GM23338 (cell line): ENCODE measurements at places on chromosomes 2 and 18.

DNA sequence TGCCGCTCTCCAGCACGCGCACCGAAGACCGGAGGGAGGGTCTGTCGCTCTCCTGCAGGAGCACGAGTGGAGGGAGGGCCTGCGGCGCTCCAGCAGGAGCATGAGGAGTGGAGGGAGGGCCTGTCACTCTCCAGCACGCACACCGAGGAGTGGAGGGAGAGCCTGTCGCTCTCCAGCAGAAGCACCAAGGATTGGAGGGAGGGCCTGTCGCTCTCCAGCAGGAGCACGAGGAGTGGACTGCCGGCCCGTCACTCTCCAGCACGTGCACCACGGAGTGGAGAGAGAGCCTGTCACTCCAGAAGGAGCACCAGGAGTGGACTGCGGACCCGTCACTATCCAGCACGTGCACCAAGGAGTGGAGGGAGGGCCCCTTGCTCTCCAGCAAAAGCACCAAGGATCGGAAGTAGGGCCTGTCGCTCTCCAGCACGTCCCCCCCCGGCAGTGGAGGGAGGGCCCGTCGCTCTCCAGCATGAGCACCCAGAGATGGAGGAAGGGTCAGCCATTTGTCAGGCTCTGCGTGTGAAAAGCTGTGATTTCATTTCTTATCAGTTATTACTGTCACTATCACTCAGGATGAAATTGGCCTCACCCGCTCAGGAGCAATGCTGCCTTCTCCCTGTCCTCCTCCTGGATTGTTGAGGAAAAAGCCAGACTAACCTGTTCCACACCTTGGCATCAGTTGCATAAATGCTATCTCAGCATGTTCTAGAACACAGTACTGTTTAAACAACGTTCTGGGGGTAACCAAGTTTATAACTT lies 35.9 kb downstream of the ADI1 start:
- peak; percentile 91 for DNase-seq

DNA sequence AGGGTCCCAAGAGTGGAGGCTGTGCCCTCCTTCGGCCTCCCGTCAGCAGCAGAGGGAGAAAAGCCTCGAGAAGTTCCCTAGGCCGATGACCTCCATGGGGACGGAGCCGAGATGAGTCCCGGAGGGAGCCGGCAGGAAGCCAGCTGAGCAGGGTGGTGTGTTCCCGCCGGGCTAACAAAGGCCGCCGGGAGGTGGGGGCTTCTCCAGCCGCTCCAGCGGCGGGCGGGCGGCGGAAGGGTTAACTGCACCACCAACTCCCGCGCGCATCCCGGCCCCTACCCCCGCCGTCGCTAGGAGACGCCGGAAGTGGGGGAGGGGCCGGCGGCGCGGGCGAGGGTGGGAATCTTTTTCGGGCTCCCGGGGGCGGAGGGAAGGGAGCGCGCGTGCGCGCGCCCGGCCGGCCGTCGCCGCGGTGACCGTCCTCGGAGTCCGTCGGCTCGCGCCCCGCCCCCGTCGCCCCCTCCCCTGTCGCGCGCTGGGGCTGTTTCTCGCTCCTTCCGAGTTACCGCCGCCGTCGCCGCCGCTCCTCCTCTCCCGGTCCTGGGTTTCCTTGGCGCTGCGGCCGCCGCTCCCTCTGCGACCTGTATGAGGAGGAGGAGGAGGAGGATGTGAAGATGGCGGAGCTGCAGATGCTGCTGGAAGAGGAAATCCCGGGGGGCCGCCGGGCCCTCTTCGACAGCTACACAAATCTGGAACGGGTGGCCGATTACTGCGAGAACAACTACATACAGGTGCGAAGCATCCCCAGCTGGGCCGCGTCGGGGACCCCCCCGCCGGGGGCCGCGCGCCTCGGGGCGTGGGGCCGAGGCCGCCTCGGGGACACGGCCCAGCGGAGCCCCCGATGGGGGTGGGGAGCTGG lies at the start of gene ABI2:
Gene ABI2 (plus strand): TSS at position 494 of the 859 bp plus-strand sequence. CDS start 121 bp downstream, at position 615.
- peak; percentile 96 for DNase-seq

DNA sequence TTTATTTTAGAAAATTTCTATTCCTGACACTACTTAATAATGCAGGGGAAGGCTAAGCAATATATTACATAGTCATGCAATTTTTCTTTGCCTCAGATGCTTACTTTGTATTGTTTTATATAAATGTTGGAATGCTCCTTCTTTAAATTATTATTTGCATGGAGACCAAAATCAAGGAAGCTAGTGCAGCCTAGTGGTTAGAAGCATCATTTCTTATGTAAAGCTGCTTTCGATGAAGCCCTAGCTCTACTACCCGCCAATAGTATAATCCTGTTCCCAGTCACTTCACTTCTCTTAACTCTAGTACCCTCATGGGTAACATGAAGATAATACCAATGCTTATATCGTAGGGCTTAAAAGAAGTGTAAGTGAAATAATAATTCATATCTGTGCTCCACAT lies 198.9 kb downstream of the LRATD1 start:
- peak; percentile 8 for DNase-seq

DNA sequence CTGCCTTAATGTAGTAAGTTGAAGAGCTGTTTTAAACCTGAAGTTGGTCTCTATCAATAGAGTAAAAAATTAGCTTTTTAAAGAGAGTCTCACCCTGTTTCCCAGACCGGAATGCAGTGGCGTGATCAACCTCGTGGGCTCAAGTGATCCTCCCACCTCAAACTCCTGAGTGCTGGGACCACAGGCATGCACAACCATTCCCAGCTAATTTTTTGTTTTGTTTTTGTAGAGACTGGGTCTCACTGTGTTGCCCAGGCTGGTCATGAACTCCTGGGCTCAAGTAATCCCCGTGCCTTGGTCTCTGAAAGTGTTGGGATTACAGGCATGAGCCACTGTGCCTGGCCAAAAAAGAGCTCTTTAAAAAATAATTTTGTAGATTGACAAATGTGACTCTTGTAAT lies 40.3 kb downstream of the CRIM1 start:
- DNase-seq, result no peak

DNA sequence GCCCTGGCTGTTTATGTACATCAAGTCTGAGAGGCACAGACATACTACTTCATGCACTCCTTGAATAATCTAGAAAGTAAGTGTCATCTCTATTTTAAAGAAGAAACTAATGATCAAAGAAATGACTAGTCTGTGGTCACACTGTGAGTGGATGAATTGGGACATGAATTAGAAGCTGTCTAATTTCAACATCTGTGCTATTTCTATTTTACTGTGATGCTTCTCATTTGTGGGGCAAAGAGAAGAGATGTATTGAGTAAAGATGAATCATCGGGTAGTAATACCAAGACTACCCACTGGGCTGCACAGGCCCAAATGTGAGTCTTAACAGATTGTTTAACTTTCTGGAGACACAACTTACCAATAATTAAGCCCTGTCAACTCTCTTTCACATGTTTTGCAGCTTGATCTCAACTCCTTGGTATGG lies 42.4 kb upstream of the MTIF2 start:
- peak; percentile 4 for DNase-seq

DNA sequence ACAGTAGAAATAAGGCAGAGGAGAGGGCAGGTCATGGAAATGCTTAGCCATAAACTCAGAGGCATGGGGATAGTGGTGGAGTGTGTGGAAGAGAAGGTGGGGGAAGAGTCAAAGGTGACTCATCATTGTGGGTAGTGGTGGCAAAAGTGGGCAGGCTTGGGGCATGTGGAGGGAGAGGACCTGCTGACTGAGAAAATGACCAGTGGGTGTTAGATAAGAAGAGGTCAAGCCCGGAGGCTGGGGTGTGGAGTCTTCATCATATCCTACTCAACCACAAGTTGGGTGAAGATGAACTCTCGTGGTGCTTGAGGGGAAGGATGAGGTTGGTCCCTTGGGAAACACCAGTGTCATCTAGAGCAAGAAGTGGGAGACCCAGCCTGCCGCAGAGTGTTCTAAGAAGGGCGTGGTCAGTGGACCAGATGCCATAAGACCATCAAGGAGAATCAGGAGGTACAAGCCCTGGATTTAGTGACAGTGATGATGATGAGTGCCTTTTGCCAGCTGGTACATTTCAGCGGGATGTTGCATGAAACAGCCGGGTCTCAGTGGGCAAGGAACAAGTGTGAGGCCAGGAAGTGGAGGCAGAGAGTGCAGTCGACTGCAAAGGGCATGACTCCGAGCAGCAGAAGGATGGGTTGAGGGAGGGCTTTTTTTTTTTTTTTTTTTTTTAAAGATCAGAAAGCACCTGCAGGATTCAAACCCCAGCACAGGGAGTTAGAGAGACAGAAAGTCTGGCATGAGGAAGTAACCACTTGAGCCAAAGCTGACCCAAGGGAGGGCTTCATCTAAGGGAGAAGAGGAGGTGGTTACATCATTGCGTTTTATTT lies 122.6 kb upstream of the SPRED2 start:
- DNase-seq, result no peak

DNA sequence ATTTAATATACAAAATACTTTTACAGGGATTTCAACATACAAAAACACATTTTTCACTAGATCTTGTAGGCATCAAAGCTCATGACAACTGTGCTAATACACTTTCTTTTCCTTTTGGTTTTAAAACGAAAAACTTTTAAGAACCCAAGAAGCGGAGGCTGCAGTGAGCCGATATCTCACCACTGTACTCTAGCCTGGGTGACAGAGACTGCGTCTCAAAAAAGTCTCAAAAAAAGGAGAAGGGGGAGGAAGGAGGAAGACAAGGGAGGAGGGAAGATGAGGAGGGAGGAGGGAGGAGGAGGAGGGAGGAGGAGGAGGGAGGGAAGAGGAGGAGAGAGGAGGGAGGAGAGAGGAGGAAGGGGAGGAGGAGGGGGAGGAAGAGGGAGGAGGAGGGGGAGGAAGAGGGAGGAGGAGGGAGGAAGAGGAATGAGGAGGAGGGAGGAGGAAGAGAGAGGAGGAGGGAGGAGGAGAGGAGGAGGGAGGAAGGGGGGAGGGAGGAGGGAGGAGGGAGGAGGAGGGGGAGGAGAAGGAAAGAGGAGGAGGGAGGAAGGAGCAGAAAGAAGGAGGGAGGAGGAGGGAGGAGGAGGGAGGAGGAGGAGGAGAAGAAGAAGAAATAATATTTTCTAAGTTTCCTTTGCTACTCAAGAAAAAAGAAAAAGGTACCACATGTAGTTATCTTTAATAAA lies 13.8 kb downstream of the ROCK2 start:
- DNase-seq, result no peak

DNA sequence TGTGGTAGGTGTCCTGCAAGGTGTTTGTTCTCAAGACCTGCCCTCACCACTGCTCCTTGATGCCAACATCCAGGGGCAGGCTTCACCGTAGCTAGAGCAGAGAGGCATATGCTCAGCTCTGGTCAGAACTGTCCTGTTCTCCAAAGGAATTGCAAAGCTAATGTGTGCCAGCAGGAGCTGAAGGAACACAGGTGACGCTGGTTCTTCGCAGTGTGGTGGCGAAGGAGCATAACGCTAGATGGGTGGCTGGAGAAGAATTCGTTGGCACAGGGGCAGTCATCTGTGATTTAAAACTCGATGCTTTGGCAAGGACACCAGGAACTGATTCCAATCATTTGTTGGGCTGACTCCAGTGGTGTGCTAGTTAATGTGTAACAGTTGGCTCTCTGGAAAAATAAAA lies 11.4 kb upstream of the PER2 start:
- DNase-seq, result no peak

- no peak for DNase-seq
Measured at GRCh38 chr2:201006704-201007103, 43.2 kb upstream of the ORC2 start.

GRCh38 chr18:48548011-48548771 lies 9.4 kb downstream of the CTIF start:
- DNase-seq, result peak; percentile 55

DNA sequence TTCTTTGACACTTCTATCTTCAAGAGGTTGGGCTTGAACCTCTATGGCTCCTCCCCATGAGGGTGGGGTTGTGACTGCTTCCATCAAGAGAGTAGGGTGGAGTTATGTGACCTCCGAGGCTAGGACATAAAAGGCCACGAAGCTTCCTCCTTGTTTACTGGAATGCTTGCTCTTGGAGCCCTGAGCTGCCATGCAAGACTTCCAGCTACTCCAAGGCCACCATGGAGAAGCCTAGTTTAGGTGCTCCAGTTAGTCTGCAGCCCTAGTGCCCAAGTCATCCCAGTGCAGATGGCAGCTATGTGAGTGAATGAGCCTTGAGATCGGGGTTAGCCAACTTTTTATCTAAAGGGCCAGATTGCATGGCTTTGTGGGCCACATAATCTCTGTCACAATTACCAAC lies 2.4 kb upstream of the MERTK start:
- peak; percentile 56 for DNase-seq
